ENCODE measurements at places on chromosomes 4 and X. TPM values are rescaled to one million over a fixed set of nuclear protein-coding genes. Genes with fewer than 3 reads are reported as not detected.

GRCh38 chrX:66045894-66046293 is 6.0 kb upstream of the VSIG4 start:
- no peak for DNase-seq

DNA sequence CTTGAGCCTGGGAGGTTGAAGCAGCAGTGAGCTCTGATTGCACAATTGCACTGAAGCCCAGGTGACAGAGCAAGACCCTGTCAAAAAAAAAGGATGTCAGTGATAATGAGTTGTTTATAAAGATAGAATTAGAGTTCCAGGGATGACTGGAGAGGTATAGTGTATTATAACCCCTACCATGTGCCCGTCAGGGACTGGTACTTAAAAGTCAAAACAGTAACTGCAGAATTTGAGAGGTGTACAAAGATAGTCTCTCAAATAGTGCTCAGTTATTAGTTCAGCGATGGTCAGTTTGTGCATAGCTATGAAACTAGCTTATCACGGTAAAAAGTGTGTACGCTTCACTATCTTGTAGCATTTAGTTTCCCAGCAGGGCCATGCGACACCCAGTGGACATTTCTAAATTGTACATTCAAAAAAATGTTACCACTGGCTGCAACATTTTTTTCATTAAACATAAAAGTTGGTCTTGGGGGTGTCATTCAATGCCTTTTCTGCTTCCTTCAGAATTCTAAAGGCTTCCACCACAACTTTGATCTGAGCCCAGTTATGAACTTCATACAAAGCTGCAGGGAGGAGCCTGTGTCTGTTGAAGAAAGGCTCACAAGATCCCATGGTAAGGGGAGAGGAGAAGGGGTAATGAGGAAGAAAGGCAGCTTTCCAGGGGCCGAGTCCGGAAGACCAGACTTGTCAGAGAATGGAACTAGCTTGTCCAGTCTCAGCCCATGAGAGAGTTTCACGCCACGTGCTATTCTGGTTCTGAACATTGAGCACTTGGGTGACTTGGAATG is 9.2 kb upstream of the GYG2 start:
- no peak for DNase-seq

The PDZD11 gene
- total RNA-seq = 35.4 TPM

- DNase-seq = no peak
These were observed 253.4 kb downstream of the PDGFC start for GRCh38 chr4:156718226-156718625.

DNA sequence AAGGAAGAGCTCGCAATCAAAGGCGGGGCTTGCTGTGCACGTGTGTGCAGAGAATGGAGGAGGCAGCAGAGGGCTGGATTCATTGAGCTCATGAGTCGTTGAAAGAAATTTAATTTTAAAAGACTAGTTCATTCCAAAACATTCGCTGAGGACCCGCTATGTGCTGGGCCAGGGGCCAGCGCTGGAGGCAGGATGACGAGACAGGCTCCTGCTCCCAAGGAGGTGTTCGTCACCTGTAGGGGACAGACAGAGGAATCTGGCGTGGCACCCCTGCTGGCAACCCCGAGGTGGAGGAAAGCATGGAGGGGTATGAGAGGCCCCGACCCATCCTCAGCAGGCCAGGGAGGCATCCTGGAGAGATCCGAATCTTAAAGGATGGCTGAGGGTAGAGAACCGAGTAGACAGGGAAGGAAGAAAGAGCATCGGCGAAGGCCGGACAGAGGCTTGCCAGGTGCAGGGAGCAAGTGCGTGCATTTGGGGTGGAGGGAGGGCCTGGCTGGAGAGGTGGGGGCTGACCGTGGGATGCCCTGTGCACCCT is 96.4 kb downstream of the CPZ start:
- peak; percentile 2 for DNase-seq

- no peak for DNase-seq
These were observed 149.3 kb downstream of the SPRY1 start for GRCh38 chr4:123545667-123546572.

DNA sequence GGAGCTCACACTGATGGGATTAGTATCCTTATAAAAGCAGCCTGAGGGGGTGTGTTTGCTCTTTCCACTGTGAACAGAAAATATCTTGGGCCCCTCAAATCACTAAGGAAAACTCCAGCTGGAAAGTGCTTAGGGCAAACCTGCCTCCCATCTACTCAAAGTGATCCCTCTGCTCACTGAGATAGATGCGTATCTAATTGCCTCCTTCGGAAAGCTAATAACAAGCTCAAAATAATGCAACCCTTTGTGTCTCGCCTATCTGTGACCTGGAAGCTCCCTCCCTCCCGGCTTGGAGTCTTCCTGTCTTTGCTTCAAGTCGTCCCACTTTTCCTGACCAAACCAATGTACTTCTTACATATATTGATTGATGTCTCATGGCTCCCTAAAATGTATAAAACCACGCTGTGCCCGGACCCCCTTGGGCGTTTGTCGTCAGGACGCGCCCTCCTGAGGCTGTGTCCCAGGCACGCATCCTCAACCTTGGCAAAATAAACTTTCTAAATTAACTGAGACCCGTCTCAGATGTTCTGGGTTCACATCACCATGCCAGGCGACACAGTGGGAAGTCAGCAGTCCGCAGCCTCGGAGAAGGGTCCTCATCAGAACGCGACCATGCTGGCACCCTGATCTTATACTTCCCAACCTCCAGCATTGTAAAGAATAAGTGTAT is 34.1 kb upstream of the SORCS2 start:
- DNase-seq = no peak

DNA sequence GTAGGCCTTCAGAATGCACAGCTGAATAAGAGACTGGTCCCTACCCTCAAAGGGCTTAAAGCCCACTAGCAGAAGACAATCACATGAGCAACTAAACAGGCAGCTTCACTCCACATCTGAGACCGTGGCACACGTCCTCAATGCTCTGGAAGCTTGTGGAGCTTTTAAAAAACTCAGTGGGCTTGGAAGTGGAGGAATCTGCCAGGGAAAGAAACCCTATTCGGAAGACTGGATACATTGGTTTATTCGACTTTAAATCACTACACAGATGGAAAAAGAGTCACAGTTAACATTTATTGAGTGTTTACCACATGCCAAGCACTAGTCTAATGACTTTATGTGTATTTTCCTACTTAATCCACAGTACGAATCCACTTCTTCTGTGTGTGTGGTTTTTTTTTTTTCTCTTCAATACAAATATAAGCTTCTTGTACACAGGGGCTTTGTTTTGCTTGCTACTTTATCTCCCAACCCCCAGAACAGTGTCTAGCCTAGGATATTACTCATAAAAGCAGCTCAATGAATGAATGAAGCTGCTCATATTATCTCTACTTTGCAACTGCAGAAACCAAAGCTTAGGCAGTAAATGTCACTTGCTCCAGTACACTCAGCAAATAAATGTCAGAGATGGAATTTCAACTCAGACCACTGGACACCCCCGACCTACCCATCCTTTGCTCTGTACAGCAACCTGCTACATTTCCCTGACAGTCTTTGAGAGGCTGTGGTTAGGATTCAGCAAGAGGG is 137.7 kb downstream of the LDB2 start:
- DNase-seq = no peak

The FGFBP2 gene
- not detected for total RNA-seq

GRCh38 chr4:180792541-180792940 is 1450.7 kb upstream of the TENM3 start:
- no peak for DNase-seq

The SASH3 gene
- 22.0 TPM for total RNA-seq

The SSX3 gene
- total RNA-seq = not detected

DNA sequence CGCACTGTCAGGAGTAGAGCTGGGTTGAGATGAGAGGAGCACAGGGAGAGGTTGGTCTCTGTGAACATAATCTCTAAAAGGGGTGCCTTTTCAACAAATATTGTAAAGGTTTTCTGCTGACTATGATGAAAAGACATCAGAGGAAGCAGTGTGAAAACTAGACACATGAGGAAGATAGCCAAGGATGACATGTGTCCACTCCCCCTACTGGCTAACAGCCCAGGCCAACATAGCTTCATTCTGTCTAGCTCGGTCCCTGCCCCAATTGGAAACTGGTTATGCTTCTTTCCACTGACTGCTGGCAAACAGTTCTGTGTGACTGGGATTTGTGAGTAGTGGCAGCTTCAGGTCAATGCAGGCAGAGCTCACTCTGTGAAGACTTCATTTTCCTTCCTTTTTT is 115.4 kb upstream of the ESX1 start:
- DNase-seq = no peak

The STPG2 gene
- total RNA-seq = 1.8 TPM

- DNase-seq = peak; percentile 65
These were observed 50.8 kb downstream of the PRPS1 start for GRCh38 chrX:107678957-107679740.

DNA sequence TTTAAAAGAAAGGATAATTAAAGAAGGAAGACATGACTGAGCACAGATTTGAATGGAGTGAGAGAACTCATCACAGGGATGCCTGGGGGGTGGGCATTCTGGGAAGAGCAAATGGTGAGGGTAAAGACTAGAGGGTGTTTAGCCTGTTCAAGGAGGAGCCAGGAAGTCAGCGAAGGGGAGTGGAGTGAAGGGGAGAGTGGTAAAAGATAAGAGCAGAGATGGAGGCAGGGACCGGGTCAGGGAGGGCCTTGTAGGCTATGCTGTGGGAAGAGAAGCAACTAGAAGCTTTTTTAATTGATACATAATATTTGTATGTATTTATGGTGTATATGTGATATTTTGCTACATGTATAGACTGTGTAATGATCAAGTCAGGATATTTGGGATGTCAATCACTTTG is 2.2 kb upstream of the VGLL1 start:
- DNase-seq = no peak

GRCh38 chrX:21666679-21667078 is 8.5 kb upstream of the KLHL34 start:
- DNase-seq = no peak

- DNase-seq = no peak
These were observed 17.1 kb downstream of the VSIG4 start for GRCh38 chrX:66022632-66023384.

GRCh38 chrX:42948723-42949657 is 171.0 kb upstream of the PPP1R2C start:
- DNase-seq = no peak

GRCh38 chr4:169675825-169676224 is 55.4 kb downstream of the CLCN3 start:
- DNase-seq = no peak

- no peak for DNase-seq
These were observed 7.2 kb downstream of the IL9R start for GRCh38 chrX:156004740-156005139.

- no peak for DNase-seq
These were observed 9.7 kb upstream of the TMEM165 start for GRCh38 chr4:55386073-55386472.

DNA sequence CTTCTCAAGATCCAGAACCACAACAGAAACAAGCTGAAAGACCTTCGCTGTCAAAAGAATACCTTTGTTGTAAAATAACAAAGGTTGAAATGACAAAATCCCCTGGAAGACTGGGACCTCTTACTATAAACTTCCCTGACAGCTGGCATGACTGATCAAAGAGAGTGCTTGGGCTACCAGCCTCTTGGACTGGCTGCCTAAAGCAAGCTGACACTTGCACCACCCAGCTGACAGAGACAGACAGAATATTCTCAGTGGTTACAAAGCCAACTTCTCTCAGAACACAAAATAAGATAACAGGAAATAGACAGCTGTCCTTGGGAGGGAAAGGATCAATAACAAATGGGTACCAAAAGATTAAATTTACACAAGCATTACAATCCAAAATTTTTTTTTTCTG is 241.7 kb upstream of the SPOCK3 start:
- no peak for DNase-seq

DNA sequence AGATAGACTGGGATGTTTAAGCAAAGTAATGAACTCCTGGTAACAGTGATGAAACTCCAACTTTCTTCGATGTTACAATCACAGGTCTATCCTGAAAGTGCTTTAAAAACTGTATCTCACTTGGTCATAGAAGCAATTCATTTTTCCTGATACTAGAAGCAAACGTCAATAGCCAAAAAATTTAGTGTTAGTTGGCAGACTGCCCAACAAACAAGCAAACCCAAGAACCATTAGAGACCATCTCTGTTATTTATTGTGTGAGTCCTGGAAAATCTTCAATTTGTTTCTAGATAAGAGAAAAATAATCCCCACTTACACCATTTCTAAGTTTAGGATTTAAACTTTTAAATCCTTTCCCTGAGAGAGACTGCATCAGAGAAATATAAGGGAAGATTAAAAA is 553.9 kb downstream of the INPP4B start:
- no peak for DNase-seq

The SERPINA7 gene
- total RNA-seq = not detected

- DNase-seq = no peak
These were observed 99.6 kb upstream of the CCSER1 start for GRCh38 chr4:90027565-90027964.

The UTP3 gene
- 14.9 TPM for total RNA-seq

The P2RY4 gene
- not detected for total RNA-seq

DNA sequence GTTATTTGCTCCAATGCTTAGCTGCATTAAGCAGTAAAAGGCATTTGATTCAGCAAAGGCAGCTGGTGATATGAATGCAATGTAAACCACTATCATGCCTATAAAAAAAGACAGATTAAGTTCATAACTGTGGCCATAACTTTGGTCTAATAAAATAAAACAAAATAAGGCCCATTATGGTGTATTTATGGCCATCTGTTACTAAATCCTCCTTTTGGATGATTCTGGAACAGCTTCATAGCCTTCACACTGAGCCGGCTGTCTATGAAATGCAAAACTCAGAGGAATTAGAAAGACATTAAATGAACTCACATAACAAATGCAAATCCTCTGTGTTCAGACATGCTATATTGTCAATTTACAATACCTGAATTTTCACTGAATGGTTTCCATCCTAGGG is 223.7 kb upstream of the FAT4 start:
- no peak for DNase-seq

- DNase-seq = no peak
These were observed 249.9 kb upstream of the GATB start for GRCh38 chr4:152010710-152011079.

DNA sequence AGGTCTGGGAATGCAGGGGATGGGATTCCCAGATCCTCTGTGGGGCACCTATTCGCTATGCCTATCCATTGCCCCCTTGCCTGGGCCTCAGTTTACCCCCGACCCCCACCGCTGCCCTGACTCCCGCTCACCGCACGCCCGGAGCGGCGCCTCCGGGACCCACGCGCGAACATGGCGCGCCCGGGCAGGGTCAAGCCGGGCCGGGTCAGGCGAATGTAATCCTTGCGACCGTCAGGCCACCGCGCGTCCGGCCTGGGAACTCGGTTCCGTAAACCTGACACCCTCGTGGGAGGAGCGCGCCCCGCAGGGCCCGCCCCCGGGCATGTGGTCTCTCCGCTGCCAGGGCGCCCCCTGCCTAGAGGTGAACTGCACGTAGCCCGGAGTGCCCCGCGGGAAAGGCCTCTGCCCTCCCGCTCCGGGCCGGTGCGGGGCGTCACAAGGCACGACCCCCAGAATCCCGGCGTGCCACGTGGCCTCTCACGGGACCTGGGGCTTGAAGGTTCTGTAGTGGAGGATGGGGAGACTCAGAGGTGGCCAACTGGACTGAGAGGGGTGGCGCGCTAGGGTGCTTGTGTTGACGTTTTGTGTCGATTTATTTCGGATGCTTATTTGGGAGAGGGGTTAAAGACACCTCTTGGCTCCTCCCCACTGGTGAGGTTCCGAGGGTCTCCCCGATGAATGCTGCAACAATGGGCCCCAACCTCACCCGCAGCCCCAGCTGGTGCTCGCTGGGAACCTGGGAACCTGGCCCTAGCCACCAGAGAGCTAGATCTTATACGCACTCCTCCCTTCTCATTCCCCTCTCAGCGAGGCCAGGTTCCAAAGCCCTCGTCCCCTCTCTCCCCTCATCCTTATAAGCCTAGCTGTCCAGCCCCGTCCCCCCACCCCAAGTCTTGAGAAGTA is at the start of gene PRICKLE3:
TSS of gene PRICKLE3 (minus strand) at position 249 of the 903 bp plus-strand sequence. CDS start at position 173, 76 bp downstream.
- DNase-seq = peak; percentile 89
